ENCODE measurements at places on chromosomes 4 and X.

- no peak for DNase-seq
These were observed 8.9 kb downstream of the POLA1 start for GRCh38 chrX:24702362-24703184.

GRCh38 chr4:10107111-10108091 is 9.2 kb downstream of the WDR1 start:
- DNase-seq = no peak

DNA sequence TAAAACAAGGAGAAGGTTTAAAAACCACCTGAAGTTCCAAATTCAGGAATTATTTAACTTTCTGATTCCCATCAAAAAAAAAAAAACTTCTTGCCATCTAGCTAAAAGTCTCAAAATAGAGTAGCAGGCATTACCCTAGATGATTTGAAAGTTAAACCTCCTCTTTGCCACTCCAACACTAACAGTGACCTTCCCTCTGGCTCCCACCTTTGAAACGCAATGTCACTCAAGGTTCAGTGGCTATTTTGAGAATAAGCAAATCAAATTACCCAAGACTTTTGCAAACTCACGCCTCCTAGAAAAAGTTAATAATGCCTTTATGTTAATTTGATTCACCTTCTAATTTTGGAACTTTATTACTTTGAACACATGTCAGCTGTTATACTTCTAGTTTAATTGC is 103.2 kb downstream of the ARHGAP6 start:
- no peak for DNase-seq

DNA sequence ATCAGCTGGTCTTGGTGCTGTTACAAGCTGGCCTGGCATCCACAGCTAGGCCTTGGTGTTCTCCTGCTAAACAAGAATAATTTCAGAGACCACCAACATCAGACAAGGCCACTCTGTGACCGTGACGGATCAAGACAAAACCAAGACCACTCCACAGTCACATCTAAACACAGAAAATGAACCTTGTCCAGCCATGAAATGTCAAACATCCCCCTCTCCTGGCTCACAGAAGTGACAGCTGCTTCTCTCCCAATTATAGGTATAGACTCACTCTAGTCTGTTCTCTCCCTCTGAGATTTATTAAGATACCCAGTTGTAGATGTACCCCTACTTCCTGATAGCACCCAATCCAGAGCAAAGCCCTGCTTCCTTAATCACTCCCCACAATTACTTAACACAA is 40.4 kb downstream of the EFHC2 start:
- DNase-seq = no peak

- no peak for DNase-seq
These were observed 98.9 kb upstream of the MED14 start for GRCh38 chrX:40834225-40834624.

GRCh38 chrX:2901367-2902036 is 27.6 kb downstream of the ARSD start:
- no peak for DNase-seq

GRCh38 chr4:158053086-158053485 is 119.7 kb downstream of the GASK1B start:
- no peak for DNase-seq

DNA sequence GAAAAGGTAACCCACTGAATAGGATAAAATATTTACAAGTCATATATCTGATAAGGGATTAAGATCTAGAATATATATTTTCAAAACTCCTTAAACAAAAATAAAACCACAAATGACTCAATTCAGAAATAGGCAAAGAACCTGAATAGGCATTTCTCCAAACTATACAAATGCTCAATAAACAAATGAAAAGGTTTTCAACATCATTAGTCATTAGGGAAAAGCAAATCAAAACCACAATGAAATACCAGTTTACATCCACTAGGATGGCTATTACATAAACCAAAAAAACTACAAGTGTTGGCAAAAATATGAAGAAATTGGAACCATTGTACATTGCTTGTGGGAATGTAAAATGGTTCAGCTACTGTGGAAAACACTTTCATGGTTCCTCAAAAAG is 167.0 kb upstream of the GALNT7 start:
- no peak for DNase-seq

- DNase-seq = no peak
These were observed 459.5 kb downstream of the RAPGEF2 start for GRCh38 chr4:159562366-159562765.

DNA sequence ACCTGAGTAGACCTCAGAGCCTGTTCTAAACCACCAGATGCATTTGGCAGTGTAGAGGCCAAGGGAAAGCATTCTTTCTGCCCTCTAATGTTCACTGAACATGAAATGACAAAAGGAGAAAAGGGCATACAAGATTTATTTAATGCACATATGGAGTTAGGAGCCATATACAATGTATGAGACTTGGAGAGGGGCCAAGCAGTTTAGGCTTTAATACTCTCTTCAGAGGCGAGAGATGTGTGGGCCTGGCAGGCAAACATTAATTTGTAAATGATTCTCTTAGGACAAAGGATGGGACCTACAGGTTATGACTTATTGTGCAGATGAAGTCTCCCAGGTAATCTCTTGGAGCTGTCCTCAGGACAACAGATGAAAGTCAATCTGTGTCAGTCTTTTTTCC is 631.9 kb downstream of the ADGRL3 start:
- no peak for DNase-seq

GRCh38 chr4:53899586-53900270 is 164.7 kb downstream of the CHIC2 start:
- DNase-seq = no peak

GRCh38 chr4:151948351-151949016 is 187.7 kb upstream of the GATB start:
- no peak for DNase-seq

GRCh38 chr4:187814737-187815465 is 180.7 kb upstream of the ZFP42 start:
- DNase-seq = no peak

- DNase-seq = no peak
These were observed 154.9 kb downstream of the FANCB start for GRCh38 chrX:14717949-14718348.

DNA sequence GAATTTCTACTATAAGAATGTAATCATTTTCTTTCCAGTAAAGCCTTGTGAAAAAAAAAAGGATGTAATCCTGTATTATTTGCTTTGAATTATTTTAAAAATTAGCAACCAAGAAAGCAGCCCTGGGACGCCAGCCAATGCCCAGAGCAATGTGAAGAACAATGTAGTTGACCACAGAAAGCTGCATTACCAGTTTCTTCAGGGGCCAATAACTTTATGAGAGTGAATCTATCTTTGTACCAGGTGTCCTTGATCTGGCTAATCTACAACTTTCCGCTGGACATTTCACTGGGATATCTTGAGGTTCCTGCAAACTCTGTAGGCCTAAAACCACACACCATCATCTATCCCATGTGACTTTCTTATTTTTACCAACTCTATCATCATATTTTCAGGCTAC is 7.6 kb upstream of the KLHL2 start:
- no peak for DNase-seq

GRCh38 chrX:152884171-152884570 is 13.7 kb upstream of the ZNF185 start:
- DNase-seq = no peak

DNA sequence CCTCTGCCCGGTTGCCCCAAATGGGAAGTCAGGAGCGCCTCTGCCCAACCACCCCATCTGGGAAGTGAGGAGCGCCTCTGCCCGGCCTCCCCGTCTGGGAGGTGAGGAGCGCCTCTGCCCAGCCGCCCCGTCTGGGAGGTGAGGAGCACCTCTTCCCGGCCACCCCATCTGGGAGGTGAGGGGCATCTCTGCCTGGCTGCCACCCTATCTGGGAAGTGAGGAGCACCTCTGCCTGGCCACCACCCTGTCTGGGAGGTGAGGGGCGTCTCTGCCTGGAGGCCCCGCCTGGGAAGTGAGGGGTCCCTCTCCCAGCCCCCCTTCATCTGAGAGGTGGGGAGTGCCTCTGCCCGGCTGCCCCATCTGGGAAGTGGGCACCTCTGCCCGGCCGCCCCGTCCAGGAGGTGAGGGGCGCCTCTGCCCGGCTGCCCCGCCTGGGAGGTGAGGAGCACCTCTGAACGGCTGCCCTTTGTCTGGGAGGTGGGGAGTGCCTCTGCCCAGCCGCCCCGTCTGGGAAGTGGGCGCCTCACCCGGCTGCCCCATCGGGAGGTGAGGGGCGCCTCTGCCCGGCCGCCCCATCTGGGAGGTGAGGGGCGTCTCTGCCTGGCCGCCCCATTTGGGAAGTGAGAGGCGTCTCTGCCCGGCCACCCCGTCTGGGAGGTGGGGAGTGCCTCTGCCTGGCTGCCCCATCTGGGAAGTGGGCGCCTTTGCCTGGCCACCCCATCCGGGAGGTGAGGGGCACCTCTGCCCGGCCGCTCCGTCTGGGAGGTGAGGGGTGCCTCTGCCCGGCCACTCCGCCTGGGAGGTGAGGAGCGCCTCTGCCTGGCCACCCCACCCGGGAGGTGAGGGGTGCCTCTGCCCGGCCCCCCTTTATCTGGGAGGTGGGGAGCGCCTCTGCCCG is 10.6 kb downstream of the PABPC1L2A start:
- no peak for DNase-seq

GRCh38 chrX:49959602-49960001 is 37.2 kb downstream of the CLCN5 start:
- DNase-seq = no peak

DNA sequence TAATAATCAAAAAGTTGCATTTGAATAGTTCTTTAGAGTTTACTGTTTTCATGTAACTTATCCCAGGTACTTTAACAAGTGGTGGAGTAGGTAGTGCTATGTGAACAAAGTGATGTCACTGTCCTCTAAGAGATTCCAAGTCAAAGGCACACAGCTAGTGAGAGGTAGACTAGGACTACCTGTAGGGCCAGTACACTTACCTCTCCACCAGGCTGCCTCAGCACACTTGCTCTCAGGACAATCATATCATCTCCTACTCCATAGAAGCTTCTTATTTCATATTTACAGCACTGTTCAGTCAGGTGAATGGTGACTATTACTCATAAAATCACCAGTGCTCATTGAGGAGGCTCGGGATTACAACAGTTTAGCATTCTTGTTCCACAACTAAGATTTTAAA is 173.0 kb upstream of the EMCN start:
- DNase-seq = no peak

GRCh38 chrX:8629871-8630270 is 102.1 kb downstream of the ANOS1 start:
- DNase-seq = no peak

DNA sequence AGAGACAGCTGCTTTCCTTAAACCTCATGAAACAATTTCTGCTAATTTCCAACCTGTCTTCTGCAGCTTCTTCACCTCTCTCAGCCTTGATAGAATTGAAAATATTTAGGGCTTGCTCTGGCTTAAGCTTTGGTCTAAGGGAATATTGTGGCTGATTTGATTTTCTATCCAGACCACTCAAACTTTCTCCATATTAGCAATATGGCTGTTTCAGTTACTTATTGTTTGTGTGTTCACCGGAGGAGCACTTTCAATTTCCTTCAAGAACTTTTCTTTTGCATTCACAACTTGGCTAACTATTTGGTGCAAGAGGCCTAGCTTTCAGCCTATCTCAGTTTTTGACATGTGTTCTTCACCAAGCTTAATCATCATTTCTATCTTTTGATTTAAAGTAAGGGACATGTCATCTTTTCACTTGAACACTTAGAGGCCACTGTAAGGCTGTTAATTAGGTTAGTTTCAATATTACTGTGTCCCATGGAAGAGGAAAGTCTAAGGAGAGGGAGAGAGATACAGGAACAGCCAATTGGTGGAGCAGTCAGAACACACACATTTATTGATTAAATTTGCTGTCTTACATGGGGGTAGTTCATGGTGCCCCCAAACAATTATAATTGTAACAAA is 213.2 kb downstream of the RASL11B start:
- no peak for DNase-seq

DNA sequence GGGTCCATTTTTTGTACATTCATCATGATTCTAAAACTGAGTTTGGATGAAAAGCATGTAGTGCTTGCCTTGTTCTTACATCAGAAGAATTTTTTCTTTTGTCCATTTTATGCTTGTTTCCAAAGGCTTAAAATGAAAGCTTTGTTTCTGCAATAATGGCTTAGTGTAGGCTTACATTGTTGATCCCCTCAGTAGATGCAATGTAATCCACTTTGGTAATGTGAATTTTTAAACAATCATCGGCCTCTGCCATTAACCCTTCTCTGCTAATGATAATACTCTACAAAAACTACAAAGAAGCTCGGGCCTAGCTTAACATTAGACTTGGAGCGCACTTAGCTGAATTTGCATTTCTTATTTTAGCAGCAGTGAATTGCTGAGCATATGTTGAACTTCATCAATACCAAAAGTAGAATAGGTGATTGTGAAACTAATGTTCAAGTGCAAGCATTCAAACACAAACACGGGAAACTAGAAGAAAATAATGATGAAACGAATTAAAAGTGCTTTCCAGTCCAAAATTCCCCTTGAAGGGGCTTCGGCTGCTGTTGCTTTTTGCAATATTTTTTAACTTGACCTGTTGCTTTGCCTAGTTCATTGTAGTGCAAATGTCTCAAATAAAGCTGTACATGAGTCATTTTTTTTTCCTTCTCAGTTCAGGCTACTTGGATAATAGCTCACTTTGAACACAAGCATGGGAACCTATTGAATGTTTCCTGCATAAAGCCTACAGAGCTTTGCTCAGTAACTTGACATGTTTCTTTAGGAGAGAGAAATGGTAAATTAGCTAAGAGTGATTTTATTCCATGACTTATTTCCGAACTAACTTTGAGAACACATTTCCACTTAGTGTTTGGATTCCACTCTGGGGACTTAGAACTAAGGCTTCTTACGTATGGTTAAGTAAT is 66.5 kb downstream of the SLIT2 start:
- DNase-seq = no peak

DNA sequence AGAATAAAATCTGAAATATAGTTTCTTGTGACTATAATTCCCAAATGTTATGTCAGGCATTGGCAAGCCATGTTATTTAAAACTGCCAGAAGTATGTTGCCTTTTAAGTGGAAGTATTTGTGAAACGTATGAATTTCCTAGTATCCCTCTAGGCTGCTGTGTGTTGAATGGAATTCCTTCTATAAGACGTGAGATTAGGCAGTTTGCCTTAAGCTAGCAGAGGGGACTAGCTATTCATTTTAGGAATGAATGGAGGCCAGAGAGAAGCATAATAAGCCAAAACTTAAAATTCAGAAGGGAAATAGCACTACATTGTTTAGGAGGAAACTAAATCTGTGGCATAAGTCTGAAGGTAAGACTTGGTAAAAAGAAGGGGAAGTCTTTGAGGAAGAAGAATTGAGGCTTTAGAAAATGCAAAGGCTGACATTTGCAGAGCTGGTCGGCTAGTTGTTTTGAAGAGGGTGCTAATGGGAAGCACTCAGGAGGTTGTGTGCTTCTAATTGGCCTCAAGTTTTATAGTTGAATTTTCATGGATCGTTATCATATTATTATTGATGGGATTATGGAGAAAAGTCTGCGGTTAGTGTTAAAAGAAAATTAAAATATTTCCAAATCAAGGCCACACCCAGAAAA is 57.1 kb downstream of the TMEM131L start:
- no peak for DNase-seq

- DNase-seq = no peak
These were observed 9.8 kb downstream of the GUCY1A1 start for GRCh38 chr4:155676430-155676825.

- no peak for DNase-seq
These were observed 89.1 kb downstream of the PTPN13 start for GRCh38 chr4:86683167-86683566.
